ENCODE measurements at places on chromosomes 1 and 21.

DNA sequence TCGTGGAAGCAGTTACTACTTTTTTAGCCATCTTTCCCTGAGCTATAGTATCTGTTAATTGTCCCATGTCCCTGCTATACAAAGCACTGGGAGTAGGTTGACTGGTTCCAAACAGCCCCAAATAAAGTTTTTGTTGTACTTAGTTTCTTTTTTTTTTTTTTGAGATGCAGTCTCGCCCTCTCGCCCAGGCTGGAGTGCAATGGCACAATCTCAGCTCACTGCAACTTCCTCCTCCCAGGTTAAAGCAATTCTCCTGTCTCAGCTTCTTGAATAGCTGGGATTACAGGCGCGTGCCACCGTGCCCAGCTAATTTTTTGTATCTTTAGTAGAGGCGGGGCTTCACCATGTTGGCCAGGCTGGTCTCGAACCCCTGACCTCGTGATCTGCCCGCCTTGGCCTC is 3.3 kb downstream of the NCSTN start:
- no peak for DNase-seq

- DNase-seq: no peak
Measured at GRCh38 chr1:93016171-93016570, 54.9 kb upstream of the DIPK1A start.

- DNase-seq: peak; percentile 65
Measured at GRCh38 chr1:210239349-210240111, 6.9 kb downstream of the SERTAD4 start.

- peak; percentile 29 for DNase-seq
Measured at GRCh38 chr21:14737922-14738321, 191.8 kb upstream of the SAMSN1 start.

GRCh38 chr1:223207293-223208066 is 64.4 kb upstream of the TLR5 start:
- no peak for DNase-seq

GRCh38 chr1:234746798-234747196 is 136.8 kb upstream of the IRF2BP2 start:
- DNase-seq: no peak

- DNase-seq: no peak
Measured at GRCh38 chr21:33432496-33432895, 29.3 kb downstream of the IFNGR2 start.

GRCh38 chr1:100735244-100735643 is 15.7 kb downstream of the VCAM1 start:
- no peak for DNase-seq

Data from NCI-H226 (cell line).